Tibial nerve (tissue), 4 donors: ENCODE measurements at places on chromosomes 11 and 22. TPM values are rescaled to one million over a fixed set of nuclear protein-coding genes. Genes with fewer than 3 reads are reported as not detected.

AASDHPPT gene
- 58.6 TPM for total RNA-seq

KCTD14 gene
- total RNA-seq = 3.3 TPM

PRSS23 gene
- total RNA-seq = 26.7 TPM

PRRG4 gene
- total RNA-seq = 30.8 TPM

OR8B8 gene
- total RNA-seq = not detected

SYNGR1 gene
- 21.1 TPM for total RNA-seq

KRTAP5-2 gene
- not detected for total RNA-seq

MS4A6A gene
- total RNA-seq = 62.9 TPM

KRTAP5-7 gene
- not detected for total RNA-seq

GRIA4 gene
- not detected for total RNA-seq

OR51E2 gene
- total RNA-seq = not detected

LINC01488 gene
- not detected for total RNA-seq

HMBS gene
- total RNA-seq = 10.7 TPM

VPREB3 gene
- total RNA-seq = not detected

FREY1 gene
- total RNA-seq = not detected

CLCF1 gene
- total RNA-seq = 6.3 TPM
